ENCODE measurements at places on chromosomes 13 and 19.

GRCh38 chr19:2650515-2650914, 52.0 kb downstream of the GNG7 start:
- DNase-seq: no peak

DNA sequence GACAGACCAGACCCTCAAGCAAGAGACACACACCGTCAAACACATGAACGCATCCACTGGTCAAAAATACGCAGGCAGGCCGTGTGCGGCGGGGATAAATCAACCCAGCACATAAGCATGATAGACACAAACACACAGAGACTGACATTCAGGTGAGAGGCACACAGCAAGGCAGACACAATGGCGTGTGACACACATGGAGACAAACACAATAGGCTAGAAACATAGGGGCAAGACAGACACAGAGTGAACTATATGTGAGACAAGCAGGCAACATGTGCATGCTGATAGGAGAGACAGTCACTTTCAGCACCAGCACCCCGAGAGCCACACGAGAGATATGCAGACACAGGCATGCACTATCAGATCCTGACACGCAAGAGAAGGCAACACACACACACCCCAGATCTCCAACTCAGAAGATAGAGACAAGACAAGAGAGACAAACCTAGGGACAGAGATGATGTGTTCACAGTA, 6.9 kb upstream of the JUNB start:
- no peak for DNase-seq

GRCh38 chr19:5340637-5341447, at the start of gene PTPRS:
PTPRS (minus strand) TSS chr19:5340812; CDS start chr19:5286140, 54,672 bp downstream.
- DNase-seq: peak; percentile 56

DNA sequence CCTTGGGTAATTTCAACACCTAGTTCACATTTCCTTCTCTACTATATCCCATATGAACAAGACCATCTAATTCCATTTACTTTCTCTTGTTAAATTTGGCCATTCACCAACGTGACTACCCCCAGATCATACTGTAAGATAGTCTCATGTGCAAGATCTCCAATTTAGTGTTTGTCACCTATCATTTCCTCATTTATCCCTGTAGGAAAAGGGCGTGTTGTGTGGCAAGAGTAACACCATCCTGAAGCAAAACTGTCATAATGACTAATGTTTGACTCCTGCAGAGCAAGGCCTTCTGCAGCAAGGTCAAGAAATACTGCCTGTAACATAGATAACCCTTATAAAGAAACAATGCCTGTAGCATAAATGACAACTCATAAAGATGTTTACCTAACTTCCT, 51.3 kb downstream of the SUCLA2 start:
- DNase-seq: no peak

DNA sequence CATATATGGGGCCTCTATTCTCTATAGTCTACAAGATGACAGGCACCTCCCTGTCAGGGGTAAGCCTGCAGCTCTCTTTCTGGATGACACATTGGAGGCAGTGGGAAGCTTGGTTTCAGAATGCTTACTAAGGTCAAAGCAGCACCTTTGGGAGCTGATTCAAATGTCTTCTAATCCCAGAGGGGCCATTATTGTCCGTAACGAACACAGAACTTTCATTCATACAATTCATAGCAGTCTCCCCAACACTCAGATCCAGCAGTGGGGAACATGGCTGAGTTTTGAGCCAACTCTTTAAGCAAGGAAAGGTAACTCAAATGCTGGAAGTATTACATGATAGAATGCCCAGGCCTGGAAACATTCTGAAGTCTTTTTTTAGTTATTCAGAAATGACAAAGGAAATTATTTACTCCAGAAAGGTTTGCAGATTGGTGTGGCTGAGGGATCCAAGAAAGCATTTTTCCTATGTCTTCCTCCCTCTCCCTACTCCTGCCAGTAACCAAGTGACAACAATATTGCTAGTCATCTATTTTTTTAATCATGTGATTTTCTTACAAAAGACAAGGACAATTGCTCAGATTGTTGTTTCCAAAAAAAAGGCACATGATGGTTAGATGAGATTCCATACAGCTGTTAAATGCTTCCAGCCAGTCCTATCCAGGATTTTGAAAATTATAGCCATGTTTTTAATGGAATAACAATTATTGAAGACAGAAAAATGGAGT, 118.7 kb downstream of the FOXO1 start:
- no peak for DNase-seq

- DNase-seq: no peak
Observed at GRCh38 chr13:54029226-54029625, 1000.6 kb downstream of the OLFM4 start.

- DNase-seq: no peak
Observed at GRCh38 chr19:12782174-12782423, 6.7 kb upstream of the HOOK2 start.

DNA sequence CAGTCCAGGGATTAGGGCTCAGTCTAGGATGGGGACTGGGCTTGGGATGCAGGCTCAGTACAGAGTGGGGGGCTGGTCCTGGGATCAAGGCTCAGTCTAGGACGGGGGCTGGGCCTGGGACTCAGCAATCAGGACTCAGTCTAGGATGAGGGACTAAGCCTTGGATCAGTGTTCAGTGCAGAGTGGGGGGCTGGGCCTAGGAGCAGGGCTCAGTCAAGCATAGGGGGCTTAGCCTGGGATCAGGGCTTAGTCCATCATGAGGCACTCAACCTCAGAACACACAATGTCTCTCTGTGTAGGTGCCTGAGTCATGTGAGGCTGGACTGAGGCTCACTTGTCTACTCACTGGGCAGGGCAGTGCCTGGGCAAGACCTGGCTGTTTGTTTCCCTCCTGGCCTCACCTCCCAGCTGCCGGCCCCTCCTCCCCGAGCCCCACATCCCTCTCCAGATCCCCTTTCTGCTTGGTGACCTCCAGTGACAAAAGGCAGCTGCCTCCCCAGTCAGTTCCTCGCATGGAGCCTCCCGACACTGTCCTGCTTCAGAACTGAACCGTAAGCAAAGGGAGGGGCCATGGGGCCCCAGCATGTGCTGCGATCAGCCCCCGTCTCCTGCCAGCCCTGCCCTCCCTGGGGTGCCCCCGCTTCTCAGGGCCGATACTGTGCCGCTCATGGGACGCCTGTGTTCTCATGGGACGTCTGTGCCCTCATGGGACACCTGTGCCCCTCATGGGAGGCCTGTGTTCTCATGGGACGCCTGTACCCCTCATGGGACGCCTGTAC, 6.5 kb upstream of the S1PR4 start:
- no peak for DNase-seq

GRCh38 chr19:6577476-6578125, 13.3 kb downstream of the CD70 start:
- no peak for DNase-seq

DNA sequence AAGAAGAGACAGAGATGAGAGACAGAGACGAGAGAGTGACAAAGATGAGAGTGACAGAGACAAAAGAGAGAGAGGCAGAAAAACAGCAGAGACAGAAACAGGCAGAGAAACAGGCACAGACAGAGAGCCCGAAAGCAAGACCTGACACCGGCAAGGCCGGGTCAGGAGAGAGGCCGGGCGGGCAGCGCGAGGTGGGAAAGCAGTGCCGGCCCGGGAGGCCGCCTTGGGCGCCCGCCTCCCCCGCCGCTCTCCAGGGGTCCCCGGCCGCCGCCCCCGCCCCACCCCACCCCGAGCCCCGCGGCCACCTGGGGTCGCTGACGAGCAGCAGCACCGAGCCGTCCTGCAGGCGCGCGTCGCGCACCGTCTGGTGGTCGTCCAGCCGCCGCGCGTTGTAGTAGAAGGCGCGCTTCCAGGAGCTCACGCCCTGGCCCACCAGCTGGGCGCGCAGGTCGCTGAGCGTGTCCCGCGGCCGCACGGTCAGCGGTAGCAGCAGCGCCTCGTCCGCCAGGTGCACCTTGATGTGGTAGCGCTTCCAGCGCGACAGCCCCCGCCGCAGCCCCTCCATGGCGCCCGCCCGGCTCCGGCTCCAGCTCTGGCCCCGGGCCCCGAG, at the start of gene TINCR:
Gene TINCR, minus strand, starts transcription at position 594 of the 610 bp plus-strand sequence.
- DNase-seq: no peak

DNA sequence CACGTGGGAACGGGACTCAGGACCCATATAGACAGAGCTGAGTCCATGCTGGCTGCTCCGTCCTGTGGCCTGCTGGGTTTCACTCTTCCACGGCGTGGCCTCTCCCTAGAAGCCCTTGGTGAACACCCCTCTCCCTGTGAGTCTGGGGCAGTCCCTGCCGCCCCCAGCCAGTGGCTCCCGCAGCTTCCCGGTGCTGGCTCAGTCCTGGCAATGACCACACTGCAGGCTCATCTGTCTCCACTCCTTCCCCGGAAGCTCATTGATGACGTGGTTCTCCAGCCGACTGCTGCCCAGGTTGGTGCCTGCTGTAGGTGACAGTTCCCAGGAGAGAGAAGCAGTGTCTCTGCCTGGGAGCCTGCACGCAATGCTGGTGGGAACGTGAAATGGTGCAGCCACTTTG, 2.1 kb upstream of the TEX29 start:
- no peak for DNase-seq

- no peak for DNase-seq
Observed at GRCh38 chr13:76873445-76873844, 12.8 kb downstream of the KCTD12 start.

- DNase-seq: no peak
Observed at GRCh38 chr13:63731896-63732295, 2316.2 kb upstream of the PCDH20 start.

- no peak for DNase-seq
Observed at GRCh38 chr13:74251778-74252519, 117.7 kb upstream of the KLF12 start.

DNA sequence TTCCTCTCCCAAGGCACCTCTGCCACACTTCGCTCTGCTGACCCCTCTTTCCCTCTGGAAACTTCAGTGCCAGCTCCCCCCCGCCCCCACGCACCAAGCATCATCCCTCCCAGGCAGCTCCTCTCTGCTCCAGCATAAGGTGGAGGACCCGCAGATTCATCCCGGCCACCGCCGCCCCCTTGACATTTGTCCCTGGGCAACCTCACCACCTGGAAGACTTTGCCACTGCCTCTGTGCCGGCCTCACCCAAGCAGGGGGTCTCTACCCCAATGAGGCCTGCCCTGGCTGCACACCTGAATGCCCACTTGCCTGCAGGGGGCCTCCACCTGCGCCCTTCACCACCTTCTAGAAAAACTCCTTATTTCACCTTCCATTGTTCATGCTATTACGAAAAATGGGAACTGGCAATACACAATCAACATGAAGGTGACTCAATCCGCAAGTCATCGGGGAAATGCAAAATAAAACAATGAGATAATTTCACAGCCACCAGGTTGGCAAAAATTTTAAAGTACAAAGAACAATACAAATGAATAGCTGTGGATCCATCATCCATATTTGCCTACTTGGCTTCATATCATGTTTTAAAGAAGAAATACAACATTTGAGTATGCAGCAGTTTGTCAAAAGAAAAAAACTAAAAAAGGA, 21.9 kb downstream of the CCNE1 start:
- no peak for DNase-seq

- no peak for DNase-seq
Observed at GRCh38 chr19:30070968-30071632, 129.1 kb downstream of the URI1 start.
